Astrocyte of the cerebellum (primary cell): ENCODE measurements at places on chromosomes 7 and 10.
A peak's percentile ranks its signal among the peaks of the same experiment; 100 is the strongest.

DNA sequence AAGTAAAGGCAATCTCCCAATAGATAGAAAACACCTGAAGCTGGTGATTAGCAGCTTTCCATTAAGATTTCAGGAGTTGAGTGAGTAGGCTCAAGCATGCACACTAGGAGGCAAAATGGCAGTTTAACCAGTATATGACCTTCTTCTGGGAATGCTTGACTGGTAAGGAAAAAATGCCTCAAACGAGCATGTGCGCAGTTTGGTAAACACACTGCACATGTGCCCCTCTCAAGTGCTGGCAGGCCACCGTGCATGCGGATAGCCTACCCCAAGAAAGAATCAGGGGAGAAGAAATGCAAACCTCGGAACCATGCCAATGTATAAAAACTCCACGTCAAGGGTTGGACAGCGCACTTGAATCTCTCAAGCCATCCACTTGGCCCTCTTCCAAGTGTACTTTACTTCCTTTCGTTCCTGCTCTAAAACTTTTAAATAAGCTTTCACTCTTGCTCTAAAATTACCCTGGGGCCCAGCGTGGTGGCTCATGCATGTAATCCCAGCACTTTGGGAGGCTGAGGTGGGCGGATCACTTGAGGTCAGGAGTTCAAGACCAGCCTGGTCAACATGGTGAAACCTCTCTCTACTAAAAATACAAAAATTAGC is 98.8 kb upstream of the CDK1 start:
- no peak for DNase-seq

DNA sequence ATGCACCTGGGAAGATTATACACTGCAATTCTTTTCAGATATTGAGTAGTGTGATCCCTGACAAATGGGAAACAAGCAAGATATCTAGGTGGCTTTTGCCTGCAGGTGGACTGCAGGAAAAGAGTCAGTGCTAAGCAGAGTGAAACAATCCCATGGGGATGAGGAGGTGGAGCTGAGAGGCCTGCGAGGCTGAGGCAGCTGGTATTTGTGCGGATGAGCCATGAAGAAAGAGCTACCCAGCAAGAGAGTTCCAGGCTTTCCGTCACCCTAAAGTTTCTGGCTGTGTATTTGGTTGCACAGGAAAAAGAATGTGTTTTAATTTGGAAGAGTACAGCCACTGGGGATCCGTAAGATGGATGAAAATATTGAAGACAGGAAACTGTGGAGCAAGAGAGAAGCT is 714.1 kb upstream of the COBL start:
- no peak for DNase-seq

DNA sequence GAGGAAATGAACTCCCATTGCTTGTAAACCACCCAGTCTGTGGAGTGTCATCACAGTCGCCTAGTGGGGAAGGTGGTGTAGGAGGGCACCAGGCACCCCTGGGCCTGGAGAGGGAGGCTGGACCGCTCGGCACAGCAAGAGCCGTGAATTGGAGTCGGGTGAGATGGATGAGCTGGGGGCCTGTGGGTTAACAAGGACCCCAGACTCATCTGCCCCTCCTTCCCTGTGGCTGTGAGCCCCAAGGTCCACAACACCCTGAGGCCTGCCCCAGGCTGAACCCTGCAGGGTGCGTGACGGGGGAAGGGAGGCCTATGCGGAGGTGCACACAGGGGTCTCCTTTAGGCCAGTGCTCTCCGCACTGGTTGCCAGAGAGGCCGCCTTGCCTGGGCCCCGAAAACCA is 581.4 kb upstream of the FOXK1 start:
- DNase-seq = no peak

GRCh38 chr7:117127585-117128168 is 174.4 kb downstream of the ST7 start:
- peak; percentile 56 for DNase-seq

GRCh38 chr7:121876656-121877500 is 3.9 kb downstream of the PTPRZ1 start:
- no peak for DNase-seq

- no peak for DNase-seq
Measured at GRCh38 chr7:953547-954327, 743 bp downstream of the ADAP1 start.

GRCh38 chr7:128731184-128731583 is 8.0 kb upstream of the CALU start:
- no peak for DNase-seq

DNA sequence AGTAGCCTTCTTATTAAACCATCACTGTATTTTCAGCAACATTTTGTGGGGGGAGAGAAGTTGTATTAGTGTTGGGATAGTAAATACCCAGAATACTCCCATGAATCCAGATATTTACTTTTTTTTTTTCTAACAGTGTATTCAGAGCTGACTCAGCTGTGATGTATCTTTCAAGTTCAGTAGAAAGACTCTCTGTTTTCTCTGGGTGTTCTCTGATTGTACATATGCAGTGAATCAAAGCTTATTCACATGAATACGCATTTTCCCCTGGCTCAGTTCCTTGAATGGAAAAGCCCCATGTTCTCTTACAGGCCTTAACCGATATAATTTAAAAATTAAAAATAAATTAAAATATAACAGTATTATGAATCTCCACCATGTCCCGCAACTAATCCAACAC is 1.3 kb downstream of the TFPI2 start:
- no peak for DNase-seq

- no peak for DNase-seq
Measured at GRCh38 chr10:130994191-130994590, 317.3 kb downstream of the TCERG1L start.

DNA sequence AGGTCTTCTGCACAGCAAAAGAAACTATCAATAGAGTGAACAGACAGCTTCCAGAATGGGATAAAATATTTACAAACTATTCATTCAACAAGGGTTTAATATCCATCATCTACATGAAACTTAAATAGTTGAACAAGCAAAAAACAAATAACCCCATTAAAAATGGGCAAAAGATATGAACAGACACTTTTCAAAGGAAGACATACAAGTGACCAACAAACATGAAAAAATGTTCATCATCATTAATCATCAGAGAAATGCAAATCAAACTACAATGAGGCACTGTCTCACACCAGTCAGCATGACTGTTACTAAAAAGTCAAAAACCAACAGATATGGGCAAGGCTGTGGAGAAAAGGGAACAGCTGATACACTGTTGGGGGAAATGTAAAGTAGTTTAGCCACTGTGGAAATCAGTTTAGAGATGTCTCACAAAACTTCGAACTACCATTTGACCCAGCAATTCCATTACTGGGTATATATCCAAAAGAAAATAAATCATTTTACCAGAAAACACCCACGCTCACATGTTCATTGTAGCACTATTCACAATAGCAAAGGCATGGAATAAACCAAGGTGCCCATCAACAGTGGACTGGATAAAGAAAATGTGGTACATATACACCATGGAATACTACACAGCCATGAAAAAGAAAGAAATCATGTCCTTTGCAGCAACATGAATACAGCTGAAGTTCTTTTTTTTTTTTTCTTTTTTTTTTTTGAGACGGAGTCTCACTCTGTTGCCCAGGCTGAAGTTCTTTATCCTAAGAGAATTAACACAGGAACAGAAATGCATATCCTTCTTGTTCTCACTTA is 172.6 kb downstream of the KLF6 start:
- no peak for DNase-seq

DNA sequence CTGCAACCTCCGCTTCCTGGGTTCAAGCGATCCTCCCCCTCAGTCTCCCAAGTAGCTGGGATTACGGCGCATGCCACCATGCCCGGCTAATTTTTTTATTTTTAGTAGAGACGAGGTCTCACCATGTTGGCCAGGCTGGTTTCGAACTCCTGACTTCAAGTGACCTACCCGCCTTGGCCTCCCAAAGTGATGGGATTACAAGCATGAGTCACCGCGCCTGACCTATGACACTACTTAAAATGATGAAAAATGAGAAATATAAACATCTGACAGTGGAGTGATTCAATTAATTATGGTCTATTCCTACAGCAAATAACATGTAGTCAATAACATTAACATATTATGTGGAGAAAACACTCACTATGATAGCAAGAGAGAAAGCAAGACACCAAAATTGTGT is 2.2 kb downstream of the BRAT1 start:
- DNase-seq = no peak

- DNase-seq = no peak
Measured at GRCh38 chr10:78148216-78148960, 114.7 kb downstream of the RPS24 start.

- DNase-seq = no peak
Measured at GRCh38 chr10:18158773-18159265, 18.6 kb downstream of the CACNB2 start.

GRCh38 chr7:120600607-120601006 is 257.3 kb downstream of the TSPAN12 start:
- no peak for DNase-seq

DNA sequence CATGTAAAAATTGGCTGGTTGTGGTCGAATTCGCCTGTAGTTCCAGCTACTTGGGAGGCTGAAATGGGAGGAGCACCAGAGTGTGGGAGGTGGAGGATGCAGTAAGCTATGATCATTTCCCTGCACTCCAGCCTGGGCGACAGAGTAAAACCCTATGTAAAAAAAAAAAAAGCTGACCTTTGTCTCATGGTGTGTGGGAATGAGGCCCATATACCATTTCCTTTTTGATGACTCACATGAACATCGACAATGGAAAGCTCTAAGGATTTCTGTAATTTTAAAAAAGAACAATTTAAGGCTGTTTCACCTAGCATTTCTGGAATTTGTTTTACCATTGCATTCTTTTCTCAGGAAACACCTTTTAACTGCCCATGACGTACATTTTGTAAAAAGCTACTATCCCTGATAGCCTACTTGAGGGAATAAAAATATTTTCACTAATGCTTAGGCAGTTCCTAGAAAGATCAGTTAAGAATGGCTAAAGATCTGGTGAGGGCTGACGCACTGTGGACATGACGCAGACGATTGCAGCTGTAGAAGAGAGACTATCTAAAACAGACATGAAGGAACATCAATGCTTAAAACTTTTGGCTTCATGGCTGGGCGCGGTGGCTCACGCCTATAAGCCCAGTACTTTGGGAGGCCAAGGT is 400.6 kb upstream of the IGFBP3 start:
- peak; percentile 15 for DNase-seq

- DNase-seq = no peak
Measured at GRCh38 chr10:73647211-73647874, 6.1 kb upstream of the MYOZ1 start.

DNA sequence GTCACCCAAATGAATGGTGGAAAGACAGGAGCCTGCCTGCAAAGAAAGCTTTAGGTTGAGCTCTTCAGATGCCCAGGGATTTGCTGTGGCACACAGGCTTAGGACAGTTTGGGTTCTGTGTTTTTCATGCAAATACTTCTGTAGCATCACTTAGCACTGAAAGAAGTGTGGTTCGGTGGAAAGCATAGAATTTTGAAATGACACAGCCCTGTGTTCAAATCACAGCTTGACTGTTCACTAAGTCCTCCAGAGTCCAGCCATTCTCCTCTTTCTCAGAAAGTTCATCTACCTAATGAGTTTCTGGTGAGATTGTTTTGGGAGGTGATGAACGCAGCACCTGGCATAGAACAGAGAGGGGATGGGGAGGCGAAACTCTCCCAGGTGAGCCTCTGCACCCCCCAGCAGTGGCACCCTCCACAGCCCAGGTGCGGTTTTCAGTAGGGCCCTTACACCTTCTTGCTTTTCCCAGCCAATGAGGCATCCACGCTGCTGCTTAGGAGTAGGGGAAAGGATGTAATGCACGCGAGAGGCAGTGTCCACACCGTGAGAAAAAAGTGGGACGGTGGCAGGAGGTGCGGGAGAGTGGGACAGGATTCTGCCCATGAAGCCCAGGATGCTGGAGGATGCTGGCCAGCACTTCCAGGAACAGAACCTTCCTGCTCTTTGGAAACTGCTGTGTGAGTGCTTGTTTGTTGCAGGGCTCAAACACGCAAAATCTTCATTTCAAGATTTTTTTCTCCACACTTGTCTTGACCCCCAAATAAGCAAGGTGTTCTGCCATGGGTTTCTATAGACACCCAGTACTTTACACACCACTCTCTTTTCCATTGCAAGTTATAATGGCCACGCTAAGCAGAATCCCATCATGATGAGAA is 11.6 kb downstream of the EN2 start:
- no peak for DNase-seq

DNA sequence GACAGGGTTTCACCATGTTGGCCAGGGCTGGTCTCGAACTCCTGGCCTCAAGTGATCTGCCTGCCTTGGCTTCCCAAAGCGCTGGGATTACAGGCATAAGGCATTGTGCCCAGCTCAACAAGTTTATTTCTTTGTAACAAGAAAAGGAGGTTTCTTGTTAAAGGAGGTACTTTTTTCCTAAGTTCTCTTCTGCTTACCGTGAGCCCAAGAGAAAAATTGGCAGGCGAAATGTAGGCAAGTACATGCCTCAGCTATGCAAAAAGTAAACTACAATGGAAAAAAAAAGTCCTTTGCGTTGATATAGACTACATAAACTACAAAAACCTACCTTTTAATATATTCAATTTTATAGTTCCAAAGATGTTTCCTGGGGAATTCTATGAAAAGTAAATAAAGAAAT is 122.6 kb downstream of the DKK1 start:
- no peak for DNase-seq

DNA sequence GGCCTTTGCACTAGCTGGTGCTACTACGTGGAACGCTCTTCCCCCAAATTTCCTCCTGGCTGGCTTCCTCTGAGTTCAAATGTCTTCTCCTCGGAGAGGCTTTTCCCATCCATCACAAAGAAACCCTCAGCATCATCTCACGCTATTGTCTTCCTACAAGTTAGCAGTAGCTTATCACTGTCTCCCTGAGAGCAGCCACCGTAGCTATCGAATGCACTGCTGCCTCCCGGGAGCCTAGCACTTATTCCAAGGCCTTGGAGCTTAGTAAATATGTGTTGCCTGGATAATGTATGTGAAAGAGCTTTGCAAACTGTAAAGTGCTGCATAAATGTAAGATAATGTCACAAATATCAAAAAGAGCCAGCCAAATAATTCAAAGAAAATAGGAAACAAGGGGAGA is 124.4 kb downstream of the KCNMA1 start:
- no peak for DNase-seq

GRCh38 chr7:22630069-22630468 is 96.9 kb upstream of the IL6 start:
- DNase-seq = no peak

- DNase-seq = no peak
Measured at GRCh38 chr10:35425595-35425994, 89.3 kb downstream of the CCNY start.

- no peak for DNase-seq
Measured at GRCh38 chr10:105783936-105784483, 1142.9 kb downstream of the SORCS3 start.

GRCh38 chr10:6314620-6315205 is 112.0 kb downstream of the PFKFB3 start:
- no peak for DNase-seq
